ENCODE measurements at places on chromosomes 7 and 10.

DNA sequence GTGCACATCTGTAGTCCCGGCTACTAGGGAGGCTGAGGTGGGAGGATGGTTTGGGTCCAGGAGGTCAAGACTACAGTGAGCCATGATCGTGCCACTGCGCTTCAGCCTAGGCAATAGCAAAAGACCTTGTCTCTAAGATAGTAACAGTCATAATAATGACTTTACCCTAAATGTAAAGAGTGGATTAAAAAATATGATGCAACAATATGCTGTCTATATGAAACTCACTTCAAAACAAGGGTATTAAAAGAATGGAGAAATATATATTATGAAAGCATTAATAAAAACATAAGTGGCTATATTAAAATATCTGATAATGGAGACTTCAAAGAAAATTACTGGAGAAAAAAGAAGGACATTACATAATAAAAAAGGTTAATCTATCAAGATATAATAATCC is 5.7 kb downstream of the GNA12 start:
- DNase-seq: no peak

GRCh38 chr10:76899490-76899889 is 738.1 kb downstream of the KCNMA1 start:
- DNase-seq: no peak

GRCh38 chr10:26622891-26623290 is 74.6 kb upstream of the PDSS1 start:
- no peak for DNase-seq

- no peak for DNase-seq
Measured at GRCh38 chr7:36787933-36788378, 63.7 kb upstream of the AOAH start.

DNA sequence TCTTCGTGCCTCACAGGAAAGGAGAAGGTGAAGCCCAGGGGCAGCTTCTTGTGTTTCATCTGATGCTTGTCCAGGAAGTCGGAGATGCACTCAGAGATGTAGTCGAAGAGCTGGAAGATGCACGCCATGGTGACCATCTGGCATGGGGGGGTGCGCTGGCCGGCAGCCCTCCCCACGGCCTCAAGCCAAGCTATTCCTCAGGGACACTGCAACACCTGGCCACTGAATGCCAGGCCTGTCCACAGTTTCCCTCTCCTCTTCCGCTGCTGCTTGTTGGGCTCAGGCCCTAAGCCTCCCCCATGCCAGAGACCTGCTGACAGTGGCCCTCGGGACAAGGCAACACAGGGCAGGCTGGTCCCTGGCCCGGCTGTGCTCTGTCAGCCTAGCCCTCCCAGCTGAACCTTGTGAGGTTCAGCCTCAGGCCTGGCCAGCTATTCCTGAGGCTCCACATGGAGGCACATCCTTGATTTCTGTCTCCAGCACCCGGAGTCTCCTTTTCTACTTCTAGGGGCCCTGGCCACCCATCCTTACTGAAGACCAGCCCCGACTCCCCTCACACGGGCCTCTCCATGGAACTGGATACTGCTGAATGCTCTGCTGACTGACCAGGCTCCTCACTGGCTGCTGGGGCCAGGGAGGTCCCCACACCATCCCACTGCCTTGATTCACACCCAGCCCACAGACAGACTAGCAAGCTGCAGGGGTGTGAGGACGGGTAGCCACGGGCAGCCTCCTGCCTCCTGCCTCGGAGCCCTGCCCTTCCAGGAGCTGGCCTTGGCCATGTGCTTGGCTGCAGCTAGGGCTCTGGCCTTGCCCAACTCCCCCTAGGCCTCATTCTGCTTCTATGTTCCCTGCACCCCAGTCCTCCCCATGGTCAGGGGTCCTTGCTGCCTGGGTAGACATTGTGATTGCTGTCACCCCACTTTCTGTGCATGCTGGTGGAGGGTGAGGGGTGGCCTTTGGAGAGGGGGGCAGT is 10.1 kb upstream of the MYL7 start:
- DNase-seq: no peak

DNA sequence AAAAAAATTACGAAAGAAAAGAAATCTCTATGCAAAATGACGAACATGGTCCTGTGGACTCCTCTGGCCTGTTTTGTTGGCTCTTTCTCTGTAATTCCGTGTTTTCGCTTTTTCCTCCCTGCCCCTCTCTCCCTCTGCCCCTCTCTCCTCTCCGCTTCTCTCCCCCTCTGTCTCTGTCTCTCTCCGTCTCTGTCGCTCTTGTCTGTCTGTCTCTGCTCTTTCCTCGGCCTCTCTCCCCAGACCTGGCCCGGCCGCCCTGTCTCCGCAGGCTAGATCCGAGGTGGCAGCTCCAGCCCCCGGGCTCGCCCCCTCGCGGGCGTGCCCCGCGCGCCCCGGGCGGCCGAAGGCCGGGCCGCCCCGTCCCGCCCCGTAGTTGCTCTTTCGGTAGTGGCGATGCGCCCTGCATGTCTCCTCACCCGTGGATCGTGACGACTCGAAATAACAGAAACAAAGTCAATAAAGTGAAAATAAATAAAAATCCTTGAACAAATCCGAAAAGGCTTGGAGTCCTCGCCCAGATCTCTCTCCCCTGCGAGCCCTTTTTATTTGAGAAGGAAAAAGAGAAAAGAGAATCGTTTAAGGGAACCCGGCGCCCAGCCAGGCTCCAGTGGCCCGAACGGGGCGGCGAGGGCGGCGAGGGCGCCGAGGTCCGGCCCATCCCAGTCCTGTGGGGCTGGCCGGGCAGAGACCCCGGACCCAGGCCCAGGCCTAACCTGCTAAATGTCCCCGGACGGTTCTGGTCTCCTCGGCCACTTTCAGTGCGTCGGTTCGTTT is 83.5 kb upstream of the SLF2 start:
- no peak for DNase-seq

- no peak for DNase-seq
Measured at GRCh38 chr7:5827755-5828154, 46.3 kb upstream of the RNF216 start.

GRCh38 chr7:26334166-26334859 is 42.7 kb downstream of the SNX10 start:
- no peak for DNase-seq

GRCh38 chr7:329691-330281 is 39.8 kb downstream of the FOXL3 start:
- DNase-seq: no peak

- no peak for DNase-seq
Measured at GRCh38 chr7:15680446-15680845, 6.0 kb downstream of the MEOX2 start.

DNA sequence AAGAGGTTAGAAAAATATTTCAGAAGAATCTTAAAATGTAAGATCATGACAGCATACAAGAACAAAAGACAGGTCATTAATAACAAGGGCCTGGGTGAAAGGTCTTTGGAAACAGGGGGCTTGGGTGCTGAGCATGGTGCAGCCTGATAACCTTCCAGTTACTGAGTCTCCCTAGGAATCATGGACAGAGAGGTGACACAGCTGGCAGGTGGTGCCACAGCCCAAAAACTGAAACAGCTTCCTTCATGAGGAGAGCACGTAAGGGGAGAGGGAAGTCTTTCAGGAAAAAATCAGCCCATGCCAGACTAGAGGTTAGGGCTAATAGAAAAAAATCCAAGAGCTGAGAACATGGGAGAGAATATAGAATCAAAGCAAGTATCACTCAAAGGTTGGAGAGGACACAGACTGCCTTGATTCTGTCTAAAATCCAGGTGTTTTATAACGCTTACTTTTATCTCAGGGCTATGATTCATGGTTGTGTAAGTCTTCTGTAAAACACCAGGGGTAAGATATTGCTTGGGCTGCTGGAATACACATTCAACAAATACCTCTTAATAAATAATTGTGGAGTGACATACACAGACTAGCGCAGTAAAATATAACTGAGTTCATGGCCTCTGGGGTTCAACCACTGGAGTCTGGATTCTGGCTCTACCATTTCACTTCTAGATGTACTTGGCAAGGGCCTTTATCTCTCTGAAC is 88.1 kb downstream of the SEMA3C start:
- no peak for DNase-seq

DNA sequence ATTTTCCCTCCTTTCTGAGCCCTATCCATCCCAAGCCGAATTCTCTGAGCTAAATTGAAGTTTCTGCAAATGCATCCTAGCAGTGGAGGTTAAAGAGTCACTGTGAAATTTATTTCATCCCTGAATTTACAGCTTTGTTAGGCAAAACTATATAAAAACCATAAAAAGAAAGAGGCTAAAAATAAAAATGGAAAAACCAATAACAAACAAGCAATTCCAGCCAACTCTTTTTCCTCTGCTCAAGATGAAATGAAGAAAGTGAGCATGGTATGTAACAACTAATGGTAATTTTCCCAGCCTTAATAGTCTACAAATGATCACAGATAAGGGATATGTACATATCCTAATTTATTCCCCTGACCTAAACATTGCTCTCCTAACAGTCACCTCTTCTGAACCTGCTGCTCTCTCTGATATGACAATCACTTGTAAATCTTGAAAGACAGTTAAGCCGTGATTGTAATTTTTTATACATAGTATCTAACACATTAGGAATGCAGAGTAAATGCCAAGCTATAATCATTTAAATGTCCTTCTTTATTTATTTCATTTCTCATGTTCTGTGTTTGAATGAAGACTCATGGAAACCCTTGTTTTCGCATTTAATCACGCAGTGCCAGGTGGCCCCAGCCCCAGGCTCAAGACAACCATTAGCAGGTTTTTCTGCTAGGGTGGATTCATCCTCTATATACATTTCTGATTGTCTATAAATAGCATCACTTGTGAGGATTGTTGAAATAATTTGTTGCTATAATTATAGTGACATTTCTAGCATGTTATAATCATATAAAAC is 48.6 kb upstream of the NRP1 start:
- DNase-seq: no peak

DNA sequence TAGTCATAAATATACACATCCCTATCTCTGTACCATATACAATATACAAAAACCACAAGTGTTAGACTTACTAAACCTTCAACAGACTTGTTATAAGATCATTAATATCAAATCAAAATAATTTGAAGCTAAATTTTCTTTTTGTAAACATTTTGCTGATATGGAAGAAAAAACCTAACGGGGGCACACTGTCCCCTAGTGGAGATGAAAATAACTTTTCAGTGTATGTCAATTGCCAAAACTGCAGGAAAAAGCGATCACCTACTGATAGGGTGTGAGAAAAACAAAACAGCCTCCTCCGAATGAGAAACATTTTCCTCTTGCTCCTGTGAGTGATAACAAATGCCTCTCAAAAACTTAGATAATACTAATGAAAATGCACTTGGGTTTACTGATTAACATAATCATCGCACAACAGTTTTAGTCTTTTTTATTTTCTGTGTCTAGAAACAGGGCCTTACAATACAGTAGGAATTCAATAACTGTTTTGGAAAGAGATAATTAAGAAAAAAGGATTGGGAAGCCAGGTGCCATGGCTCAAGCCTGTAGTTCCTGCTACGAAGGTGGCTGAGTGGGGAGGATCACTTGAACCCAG is 322.7 kb downstream of the CRPPA start:
- DNase-seq: no peak
